CD8-positive, alpha-beta memory T cell (primary cell): ENCODE measurements at places on chromosomes 6 and 20.

GRCh38 chr20:21559305-21559704, 45.4 kb upstream of the NKX2-2 start:
- DNase-seq, result no peak

- DNase-seq, result no peak
Observed at GRCh38 chr6:80028589-80028988, 24.1 kb downstream of the TTK start.

DNA sequence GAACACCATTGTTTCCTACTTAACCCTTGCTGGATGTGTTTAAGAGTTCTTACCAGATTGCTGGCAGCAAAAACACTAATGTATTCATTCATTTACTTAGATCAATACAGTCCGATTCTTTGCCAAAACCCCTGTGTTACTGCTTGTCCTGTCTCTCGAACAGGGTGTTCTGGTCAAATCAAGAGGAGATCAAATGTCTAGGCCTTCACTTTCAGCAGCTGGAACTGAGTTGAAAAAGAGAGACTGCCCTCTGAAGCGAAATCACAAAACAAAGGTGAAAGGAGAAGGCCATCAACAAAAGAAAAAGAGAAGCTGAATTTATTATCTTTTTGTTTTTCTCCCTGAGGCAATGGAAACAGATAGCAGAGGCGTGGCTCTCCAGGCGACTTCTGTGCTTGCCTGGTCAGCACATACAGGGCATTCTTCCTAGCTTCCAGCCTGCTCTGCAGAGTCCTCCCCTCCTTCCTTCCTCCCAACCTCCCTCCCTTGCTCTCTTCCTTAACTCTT, 44.1 kb upstream of the GCM1 start:
- DNase-seq, result no peak

- DNase-seq, result no peak
Observed at GRCh38 chr6:134416418-134417154, 98.7 kb upstream of the SGK1 start.

- DNase-seq, result no peak
Observed at GRCh38 chr6:72363844-72364740, 257.8 kb upstream of the KCNQ5 start.

DNA sequence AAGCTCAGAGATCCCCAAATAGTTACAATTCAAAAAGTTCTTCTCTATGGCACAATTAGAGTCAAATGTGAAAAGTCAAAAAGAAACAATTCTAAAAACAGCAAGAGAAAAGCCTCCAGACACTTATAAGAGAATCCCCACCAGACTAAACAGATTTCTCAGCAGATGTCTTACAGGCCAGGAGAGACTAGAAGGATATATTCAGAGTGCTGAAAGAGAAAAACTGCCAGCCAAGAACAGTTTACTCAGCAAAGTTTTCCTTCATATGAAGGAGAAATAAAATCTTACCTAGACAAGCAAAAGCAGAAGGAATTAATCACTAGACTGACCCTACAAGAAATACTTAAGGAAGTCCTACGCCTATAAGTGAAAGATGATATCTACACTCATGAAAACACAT, 176.1 kb upstream of the OPRM1 start:
- no peak for DNase-seq

DNA sequence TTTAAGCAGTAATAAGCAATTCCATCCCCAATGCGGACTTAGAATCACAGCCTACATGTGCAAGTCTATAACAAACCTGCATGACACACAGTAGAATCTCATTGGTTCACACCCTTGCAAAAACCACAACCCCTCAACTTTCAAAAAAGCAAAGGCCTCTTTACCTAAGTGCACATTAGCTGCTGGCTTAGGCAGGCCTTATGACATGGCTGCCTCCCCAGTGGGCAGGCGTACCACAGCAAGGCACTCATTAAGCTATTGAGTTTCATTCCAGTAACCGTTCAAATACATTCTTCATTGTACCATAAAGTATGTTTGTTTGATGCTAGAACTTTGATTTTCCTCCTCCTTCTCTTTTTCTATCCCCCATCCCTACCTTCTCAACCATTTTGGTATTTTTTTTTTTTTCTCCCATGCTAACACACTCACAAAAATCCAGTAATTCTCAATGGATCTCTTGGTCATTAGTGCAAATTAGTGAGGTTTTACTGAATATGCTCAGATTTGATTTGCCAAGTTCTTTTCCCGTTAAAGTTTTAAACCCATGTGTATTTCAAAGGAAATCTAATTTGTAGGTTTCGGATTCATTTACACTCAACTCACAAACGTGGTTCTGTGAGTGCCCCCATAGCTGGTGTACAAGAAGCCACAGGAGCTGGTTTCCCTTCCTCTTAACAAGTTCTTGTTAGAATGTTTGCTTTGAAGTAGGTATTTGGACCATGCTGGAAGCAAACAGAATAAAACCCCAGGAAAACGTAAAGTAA, 460.4 kb upstream of the RUNX2 start:
- DNase-seq, result no peak

- no peak for DNase-seq
Observed at GRCh38 chr6:56793938-56794337, 151.2 kb upstream of the DST start.

- no peak for DNase-seq
Observed at GRCh38 chr6:131890091-131890490, 61.1 kb downstream of the CCN2 start.

- no peak for DNase-seq
Observed at GRCh38 chr20:6663751-6664388, 103.6 kb upstream of the BMP2 start.

- no peak for DNase-seq
Observed at GRCh38 chr6:113630738-113631535, 226.2 kb upstream of the MARCKS start.

DNA sequence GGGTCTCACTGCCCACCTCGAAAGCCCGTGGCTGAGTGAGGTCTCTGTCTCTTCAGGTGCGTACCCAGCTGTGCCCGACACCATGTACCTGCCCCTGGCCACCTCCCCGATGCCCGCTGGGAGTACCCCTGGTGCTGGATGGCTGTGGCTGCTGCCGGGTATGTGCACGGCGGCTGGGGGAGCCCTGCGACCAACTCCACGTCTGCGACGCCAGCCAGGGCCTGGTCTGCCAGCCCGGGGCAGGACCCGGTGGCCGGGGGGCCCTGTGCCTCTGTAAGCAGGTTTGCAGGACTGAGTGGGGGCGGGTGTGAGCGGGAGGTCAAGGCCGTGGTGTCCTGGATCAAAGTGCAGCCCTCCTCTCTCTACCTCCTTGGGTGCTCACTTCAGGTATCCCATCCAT, 4.7 kb downstream of the CCN5 start:
- DNase-seq, result no peak

DNA sequence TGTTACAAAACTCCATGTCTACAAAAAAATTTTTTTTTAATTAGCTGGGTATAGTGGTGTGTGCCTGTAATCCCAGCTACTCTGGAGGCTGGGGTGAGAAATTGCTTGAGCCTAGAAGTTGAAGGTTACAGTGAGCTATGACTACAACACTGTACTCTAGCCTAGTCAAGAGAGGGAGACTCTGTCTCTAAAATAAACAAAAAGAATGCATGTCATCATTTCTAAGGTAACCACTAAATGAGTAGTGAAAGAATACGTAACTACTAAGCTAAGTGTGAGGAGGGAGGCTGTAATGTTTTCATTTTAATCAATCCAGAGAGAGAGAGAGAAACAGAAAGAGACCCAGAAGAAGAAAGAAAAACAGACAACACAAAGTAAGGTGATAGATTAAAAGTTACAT, 9.9 kb downstream of the SYCP2 start:
- no peak for DNase-seq

GRCh38 chr6:35209622-35210247, 4.0 kb upstream of the SCUBE3 start:
- no peak for DNase-seq

- DNase-seq, result no peak
Observed at GRCh38 chr6:168884050-168884645, 369.5 kb downstream of the THBS2 start.

DNA sequence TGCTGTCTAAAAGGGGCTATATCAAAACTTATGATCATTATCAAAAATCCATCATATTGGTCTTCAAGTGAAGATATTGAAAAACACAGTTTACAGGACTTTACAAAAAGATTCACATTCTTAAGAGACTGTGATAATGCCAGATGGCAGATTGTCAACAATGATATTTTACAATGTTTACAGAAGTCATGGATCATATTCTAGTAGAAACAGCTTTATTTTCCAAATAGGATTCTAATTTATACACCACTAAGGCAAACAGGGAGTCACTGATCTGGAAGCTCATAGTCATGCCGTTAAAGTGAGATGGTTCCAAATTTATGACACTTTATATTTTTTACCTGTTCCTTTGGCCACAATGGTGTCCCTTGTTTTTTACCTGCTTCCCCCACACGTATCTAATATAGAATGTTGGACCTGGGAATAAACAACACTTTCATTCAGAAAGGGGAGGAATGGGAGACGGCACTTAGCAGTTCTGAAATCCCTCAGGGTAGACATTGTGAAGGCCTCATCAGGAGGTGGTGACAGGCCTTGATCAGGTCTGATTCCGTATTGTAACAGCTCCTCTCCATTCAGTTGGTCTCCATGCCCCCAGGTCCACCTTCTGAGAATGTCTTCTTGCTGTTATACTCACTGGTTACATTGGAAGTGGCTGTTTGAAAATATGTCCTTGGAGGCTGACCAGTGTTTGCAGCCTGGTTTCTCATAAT, 228.6 kb downstream of the ADGB start:
- no peak for DNase-seq

GRCh38 chr6:30397697-30398096, 52.7 kb downstream of the RPP21 start:
- DNase-seq, result no peak

- DNase-seq, result no peak
Observed at GRCh38 chr20:58076405-58076804, 152.0 kb downstream of the ANKRD60 start.

DNA sequence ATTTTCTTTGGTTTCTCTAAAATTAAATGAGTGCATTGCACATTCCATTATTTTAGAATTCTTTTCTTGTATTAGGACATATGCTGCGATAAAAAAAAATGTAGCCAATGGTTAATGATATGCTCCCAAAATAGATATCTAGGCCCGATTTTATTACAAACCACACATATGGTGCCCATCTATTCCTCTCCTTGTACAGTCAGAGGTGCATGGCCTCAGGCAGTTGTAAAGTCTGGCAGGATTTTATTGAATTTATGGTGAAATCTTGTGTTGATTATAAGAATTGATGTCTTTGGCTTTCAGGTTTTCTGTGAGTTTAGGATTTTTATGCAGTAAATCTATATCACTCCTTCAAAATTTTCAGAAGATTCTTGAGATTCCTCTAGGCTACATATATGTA, 192.2 kb downstream of the RFPL4B start:
- DNase-seq, result no peak

DNA sequence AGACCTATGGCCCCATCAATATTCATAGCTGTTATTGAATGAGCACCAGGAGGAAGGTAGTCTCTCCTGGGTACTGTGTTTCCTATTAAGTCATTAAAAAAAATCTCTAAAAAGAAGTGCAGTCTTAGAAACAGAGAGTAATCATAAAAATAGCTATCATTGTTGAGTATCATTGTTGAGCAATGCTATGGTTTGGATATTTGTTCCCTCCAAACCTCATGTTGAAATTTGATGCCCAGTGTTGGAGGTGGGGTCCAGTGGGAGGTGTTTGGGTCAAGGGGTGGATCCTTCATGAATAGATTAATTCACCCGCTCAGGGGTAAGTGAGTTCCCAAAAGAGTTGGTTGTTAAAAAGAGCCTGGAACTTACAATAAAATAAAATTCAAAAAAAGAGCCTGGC, 88.1 kb upstream of the IYD start:
- DNase-seq, result no peak

GRCh38 chr6:108768792-108769524, 79.3 kb upstream of the ARMC2 start:
- DNase-seq, result no peak

DNA sequence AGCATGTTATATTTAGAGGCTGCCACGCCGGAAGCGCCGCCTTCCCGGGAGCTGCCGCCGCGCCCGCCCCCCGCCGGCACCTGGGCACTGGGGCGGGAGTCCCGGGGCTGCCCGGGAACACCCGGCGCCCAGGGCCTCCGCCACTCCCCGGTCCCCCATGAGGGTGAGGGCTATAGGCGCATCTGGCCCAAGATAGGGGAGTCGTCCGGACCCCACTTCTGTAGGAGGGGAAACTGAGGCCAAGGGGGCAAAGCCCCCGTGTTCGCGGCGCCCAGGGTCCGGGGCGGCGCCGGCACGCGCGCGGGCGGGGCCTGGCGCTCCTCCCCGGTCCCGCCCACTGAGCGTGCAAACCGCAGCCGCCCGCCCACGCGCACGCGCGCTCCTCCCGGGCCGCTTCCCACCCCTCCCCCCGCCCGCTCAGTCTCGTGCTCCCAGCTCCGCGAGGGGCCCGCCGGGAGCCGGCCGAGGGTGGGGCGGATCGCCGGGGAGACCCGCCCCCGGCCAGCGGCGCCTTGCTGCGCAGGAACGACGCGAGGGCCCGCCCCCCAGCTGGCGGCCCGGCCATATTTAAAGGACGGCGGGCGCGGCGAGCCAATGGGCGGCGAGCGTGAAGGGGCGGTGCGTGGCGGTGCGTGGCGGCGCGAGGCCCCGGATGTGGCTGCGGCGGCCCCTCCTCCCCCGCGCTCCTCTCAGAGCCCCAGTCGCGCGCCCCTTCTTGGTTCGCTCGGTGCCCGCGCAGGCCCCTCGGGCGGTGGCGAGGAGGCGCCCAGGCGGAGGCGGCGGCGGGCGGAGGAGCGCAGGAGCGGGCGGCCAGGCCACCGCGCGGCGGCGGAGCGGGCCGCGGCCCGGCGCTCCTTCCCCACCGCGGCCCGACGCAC, at the start of gene LSM14B:
LSM14B (plus strand) TSS at position 700 of the 878 bp plus-strand sequence. CDS start 192 bp downstream, outside the sequence.
- peak; percentile 93 for DNase-seq

- DNase-seq, result no peak
Observed at GRCh38 chr20:62727584-62728027, 19.0 kb downstream of the NTSR1 start.

- no peak for DNase-seq
Observed at GRCh38 chr6:63929111-63929510, 293.5 kb downstream of the PHF3 start.

- DNase-seq, result no peak
Observed at GRCh38 chr20:10201321-10201870, 17.2 kb upstream of the SNAP25 start.

- no peak for DNase-seq
Observed at GRCh38 chr6:100281471-100281901, 183.2 kb downstream of the SIM1 start.

- DNase-seq, result no peak
Observed at GRCh38 chr6:133156689-133157088, 84.5 kb upstream of the EYA4 start.

- DNase-seq, result no peak
Observed at GRCh38 chr20:8398263-8399051, 266.4 kb downstream of the PLCB1 start.

- DNase-seq, result peak; percentile 73
Observed at GRCh38 chr6:111874025-111874415, 768 bp upstream of the FYN start.

- no peak for DNase-seq
Observed at GRCh38 chr6:30002871-30003270, 58.2 kb upstream of the POLR1H start.

DNA sequence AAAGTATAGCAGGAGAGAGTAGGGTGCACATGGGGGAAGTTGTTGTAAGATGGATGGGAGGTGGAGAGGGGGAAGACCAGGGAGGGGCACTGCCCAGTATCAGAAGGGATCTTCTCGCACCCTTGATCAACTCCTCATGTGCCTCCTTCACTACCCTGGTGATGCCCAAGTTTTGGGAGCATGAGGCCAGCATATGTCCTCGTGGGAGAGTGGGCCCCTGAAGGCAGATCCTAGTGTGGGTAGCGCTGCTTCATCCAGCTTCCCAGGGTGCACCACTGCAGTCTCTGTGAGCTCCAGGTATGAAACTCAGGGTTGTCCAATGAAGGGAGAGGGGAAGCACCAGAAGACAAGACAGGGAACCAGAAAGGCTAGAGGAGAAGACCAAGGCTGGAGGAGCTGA, 82.2 kb upstream of the FOXP4 start:
- no peak for DNase-seq

- DNase-seq, result no peak
Observed at GRCh38 chr20:44541992-44542391, 20.1 kb upstream of the SERINC3 start.
